ENCODE measurements at places on chromosomes 12 and 14.

DNA sequence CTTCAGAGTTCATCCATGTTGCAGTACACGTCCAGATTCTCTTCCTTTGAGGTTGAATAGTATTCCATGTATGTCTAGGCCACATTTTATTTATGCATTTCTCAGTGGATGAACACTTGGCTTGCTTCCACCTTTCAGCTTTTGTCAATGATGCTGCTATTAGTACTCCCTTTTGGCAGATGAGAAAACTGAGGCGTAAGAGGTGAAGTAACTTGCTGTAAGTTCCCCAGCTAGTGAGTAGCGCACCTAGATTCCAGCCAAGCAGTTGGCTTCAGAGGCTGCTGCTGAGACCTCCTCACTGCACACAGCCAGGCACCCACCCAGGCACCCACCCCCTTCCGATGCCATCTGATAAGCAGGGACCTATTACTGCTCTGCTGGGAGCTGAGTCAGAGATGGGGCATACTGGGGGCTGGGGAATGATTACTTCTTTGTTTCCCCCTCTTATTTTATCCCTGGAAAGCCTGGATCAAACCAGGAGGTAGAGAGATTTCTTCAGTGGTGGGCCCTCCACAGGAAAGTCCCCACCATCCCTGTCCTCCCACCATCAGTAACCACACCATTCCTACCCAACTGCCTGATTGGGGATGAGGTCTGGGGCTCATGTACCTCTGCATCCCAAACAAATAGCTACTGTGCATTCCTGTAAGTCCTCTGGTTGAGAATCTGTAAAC lies 234.6 kb downstream of the PCNX1 start:
- no peak for ATAC-seq

GRCh38 chr14:27184427-27184826 lies 586.6 kb upstream of the NOVA1 start:
- ATAC-seq: no peak

GRCh38 chr14:69643430-69644200 lies 32.2 kb downstream of the SUSD6 start:
- ATAC-seq: peak; percentile 97

DNA sequence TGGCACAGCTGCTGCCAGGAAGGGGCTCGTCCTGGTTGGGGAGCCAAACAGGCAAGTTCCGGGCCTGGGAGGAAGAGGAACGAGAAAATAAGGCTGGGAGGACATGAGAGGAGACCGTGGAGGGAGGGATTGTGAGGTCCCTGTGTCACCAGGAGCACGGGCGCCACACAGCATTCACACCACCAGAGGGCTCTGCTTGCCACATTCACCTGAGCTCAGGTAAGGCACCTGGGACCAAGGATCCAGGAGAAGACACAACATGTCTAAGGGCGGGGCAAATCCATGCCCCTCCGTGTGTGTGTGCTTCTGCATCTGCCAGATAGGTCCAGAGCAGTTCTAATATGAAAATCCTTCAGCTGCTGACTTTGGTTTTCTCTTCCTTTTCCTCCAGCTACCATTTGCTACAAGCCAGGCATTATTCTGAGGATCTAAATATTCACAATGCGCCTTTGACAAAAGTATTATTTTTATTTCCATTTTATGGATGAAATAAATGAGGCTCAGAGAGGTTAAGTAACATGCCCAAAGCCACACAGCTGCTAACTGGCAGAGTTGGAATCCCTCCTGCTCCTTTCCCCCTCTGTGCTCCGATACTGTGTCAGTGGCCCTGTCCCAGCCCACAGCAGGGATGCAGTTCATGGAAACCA lies 14.6 kb downstream of the RAPGEF3 start:
- ATAC-seq: peak; percentile 45

DNA sequence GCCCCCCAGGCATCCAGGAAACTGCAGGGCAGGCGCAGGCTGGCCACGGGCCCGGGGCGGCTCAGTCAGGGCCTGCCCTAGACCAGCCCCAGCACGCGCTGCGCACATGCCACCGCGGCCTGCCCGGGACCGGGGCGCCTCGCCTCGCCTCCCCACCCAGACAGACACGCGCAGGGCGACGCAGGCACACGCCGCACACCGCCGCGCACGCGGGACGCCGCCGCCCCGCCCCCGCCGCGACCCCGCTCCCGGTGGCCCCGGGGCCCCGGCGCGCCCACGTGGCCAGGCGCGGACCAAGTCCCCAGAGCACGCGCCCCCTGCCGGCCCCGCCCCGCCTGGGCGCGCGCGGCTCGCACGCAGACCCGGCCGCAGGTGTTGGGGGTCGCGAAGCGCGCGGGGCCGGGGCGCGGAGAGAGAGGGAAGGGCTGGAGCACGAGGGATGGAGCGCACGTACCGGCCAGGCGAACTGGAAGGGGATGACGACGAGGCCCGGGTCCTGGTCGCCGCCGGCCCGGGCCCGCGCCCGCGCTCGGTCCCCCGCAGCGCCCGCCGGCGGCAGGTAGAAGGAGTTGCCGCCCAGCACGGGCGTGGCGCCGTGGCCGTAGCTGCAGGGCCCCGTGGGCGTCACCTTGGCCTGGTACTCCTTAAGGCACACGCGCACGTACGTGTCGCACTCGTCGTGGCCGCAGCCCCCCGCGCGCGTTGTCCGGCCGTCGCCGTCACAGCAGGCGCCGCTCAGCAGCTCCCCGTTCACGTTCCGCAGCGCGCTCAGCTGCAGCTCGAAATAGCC lies 1.1 kb downstream of the JAG2 start:
- ATAC-seq: no peak

DNA sequence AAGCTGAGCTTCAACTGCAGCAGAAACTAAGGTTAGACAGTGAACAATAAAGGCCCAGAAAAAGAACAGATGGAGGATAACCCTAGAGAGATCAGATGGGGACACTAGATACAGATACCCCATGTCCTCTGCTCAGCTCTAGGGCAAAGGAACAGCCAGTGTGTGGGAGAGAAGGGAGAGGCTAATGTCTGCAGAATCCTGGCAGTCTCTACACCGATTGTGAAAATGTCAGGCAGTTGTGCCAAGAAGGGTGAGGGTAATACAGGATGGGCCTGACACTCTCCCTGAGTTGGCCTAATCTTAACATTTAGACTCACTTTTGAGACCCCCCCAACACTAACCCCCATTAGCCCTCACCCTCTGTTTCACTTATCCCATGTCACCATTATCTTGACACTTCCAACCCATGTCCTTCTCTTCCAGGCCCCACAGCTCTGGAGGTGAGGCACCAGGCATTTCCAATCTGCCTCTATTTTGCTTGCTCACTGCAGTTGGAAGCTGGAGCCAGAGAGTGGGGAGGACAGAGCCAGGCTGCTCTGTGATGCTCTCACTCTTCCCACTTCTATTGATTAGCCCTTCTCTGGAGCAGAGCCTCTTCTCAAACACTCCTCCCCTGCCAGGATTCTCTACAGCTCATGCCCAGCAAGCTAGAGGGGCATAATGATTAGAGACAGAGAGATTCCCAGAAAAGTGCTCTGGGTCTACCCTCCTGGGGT lies 3.0 kb upstream of the BLOC1S1 start:
- no peak for ATAC-seq
